ENCODE measurements at places on chromosomes 3 and 15.

GRCh38 chr15:39283531-39283930 lies 297.3 kb upstream of the THBS1 start:
- DNase-seq, result no peak

GRCh38 chr3:57555738-57556458 lies at the start of gene PDE12:
Gene PDE12, plus strand, starts transcription at chr3:57556274. Its CDS starts 106 bp downstream, at chr3:57556380.
- peak; percentile 94 for DNase-seq

DNA sequence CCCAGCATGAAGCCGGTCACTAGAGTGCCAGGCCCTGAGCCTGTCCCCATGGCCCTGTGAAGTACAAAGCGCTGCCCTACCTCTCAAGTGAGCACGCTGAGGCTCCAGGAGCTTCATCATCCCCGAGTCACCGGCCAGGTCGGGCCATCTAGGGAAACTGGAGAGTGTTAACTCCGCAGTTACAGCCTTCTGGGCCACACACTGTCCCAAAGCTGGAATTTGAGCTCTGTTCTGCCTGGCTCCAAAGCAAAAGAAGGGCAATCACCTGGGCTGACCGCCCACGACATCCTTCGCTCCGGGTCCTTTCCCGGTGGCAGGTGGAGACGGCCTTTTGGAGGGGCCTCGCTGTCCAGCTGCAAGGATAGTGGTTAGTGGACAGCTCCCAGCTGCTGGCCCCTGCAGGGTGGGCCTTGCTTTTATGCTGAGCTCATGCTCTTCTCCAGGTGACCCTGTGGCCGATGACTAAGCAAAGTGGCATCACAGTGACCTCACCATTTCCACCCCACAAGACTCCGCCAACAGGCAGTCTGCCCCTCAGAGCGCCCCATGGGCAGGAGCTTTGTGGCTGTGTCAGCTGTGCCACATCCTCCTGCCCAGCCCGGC lies 3.5 kb upstream of the MUC4 start:
- DNase-seq, result no peak

DNA sequence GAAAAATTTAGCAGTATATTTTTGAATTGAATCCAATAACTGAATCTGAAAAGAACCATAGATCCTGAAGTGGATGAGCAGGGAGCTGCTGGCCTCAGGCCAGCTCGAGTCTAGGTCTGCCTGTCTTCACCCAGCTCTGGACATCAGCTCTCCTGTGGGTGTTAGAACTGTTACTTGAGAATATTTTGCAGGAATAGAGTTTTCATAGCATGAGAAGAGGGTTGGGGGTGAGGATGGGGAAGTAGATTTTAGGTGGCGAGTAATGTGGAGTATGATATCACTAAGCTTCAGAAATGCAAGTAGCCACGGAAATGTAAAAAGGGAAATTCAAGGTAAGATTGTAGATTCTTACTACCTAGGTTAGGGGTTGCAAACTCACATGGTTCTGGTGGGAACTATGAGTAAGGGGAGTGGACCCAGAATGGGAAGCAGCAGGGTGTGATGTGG lies 6.2 kb downstream of the RAB8B start:
- DNase-seq, result no peak

DNA sequence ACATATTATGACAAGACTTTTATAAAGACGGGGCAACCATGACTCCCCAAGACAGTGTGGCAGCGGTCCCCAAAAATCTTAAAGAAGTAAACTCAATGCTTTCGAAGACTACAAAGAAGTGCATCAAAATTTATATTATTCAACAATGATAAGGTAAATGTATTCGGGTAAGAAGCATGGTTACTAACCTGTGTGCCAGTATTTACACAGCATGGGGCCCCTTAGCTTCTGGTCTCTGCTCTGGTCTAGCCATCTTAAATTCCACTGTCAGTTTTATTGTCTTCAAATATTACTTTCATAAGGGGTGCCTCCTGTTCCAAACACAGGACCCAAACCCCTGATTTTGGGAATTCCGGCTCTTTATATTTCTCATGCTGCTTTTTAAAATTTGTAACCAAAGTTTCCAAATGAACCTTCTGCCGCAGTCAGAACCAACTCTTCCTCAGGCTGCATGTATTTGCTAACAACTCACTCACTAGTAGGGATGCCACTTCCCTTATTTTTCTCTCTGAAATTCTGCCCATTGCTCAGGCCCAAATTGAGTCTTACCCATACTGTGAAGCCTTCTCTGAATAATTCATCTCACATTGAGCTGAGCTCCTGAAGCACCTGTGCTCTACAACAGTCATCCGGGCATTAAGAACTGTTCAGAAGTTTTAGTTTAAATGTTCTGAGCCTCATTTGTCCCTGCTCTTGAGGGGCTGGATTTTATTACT lies 1.2 kb downstream of the TTC23 start:
- DNase-seq, result no peak

- no peak for DNase-seq
Measured at GRCh38 chr3:193928354-193929209, 207.4 kb upstream of the HES1 start.

- no peak for DNase-seq
Measured at GRCh38 chr15:58999694-59000093, 12.2 kb downstream of the RNF111 start.

- DNase-seq, result no peak
Measured at GRCh38 chr3:180909369-180910127, 2.9 kb upstream of the FXR1 start.

GRCh38 chr3:129317848-129318247 lies 39.2 kb downstream of the HMCES start:
- DNase-seq, result no peak

GRCh38 chr15:66870880-66871388 lies 168.9 kb downstream of the SMAD6 start:
- no peak for DNase-seq

- no peak for DNase-seq
Measured at GRCh38 chr3:78734048-78734637, 1033.7 kb downstream of the ROBO1 start.

All from pons (tissue), 1 donor.